ENCODE measurements at places on chromosomes 1 and 21.

DNA sequence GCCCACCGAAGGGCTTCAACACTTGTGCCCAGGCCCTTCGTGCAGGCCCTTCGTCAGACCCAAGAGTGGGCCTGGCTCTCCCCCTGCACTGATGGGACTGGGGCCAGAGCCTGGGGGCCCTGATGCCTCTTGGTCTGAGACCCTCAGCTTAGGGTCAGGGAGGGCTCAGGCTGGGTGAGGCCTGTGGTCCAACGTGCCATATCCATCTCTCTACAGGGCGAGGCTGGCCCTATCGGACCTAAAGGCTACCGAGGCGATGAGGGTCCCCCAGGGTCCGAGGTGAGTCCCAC, 15.6 kb downstream of the COL6A1 start:
- DNase-seq = no peak
- H3K36me3 ChIP-seq = no peaks in the 10 kb centered on the region
- no peak overlapping the region for H3K27ac ChIP-seq
- no peak overlapping the region for H3K4me3 ChIP-seq
- no peaks in the 10 kb centered on the region for H3K4me1 ChIP-seq
- H3K27me3 ChIP-seq = no peaks in the 10 kb centered on the region

GRCh38 chr1:192814805-192815204, 6.0 kb downstream of the RGS2 start:
- no peak for DNase-seq
- no peaks in the 10 kb centered on the region for H3K36me3 ChIP-seq
- no peak overlapping the region for H3K27ac ChIP-seq
- no peak overlapping the region for H3K4me3 ChIP-seq
- H3K27me3 ChIP-seq = no peaks in the 10 kb centered on the region

DNA sequence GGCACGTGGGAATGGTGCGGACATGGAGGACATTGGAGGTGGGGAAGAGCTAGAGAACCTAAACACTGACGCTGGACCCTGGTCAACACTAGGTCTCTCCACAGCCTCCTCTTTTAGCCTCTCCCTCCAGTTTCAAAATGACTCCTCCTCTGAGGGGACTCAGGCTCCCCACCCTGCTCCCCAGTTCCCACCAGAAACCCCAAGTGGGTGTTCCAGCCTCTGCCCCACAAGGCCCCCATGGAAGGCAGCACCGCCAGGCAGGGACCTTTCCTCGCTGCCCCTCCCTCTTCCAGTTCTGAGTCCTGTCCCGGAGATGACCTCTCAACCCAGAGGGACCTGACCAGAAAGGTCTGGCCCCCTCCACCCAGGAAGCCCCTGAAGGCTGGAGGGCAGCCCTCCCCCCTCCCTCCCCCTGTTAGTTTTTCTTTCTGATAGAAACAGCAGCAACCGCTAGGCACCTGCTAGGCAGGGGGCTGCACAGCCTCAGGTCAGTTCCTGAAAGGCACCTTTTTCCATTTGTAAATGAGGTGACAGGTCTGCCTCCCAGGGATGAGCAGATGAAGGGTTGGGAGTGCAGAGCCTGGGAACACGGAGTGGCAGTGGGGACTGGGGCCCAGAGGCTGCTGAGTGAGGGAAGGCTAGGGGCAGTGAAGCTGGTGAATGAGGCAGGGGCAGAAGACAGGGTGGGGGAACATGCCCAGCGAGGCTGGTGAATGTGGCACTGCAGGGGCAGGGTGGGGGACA, 9.3 kb upstream of the ITGB2 start:
- DNase-seq = no peak
- no peaks in the 10 kb centered on the region for H3K27me3 ChIP-seq
- H3K36me3 ChIP-seq = no peaks in the 10 kb centered on the region
- H3K4me3 ChIP-seq = peak overlapping the region; percentile 92
- peak overlapping the region; percentile 82 for H3K27ac ChIP-seq

DNA sequence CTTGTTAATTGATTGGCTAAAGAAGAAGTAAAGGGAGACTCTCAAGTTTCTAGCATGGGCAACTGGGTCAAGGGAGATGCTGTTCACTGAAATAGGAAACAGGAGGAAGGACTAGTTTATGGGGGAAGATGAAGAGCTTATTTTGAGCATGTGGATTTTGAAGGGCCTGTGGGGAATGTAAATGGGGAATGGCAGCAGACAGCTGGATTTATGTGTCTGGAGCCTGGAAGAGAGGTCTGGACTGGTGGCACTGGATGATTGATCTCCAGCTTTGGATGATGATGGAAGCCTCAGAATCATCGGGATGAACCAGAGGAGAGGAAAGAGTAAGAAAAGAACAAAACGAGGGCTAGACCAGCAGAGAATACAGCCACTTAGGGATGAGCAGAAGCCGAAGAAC, 54.9 kb upstream of the ENAH start:
- H3K4me1 ChIP-seq = no peaks in the 10 kb centered on the region
- H3K4me3 ChIP-seq = no peak overlapping the region
- DNase-seq = no peak
- no peak overlapping the region for H3K27ac ChIP-seq
- H3K27me3 ChIP-seq = no peaks in the 10 kb centered on the region
- no peaks in the 10 kb centered on the region for H3K36me3 ChIP-seq

- H3K36me3 ChIP-seq = no peaks in the 10 kb centered on the region
- no peak for DNase-seq
- H3K27me3 ChIP-seq = no peaks in the 10 kb centered on the region
- peak overlapping the region; percentile 85 for H3K4me3 ChIP-seq
Observed at GRCh38 chr1:229252228-229252984, 18.5 kb upstream of the RAB4A start.

- H3K27me3 ChIP-seq = peaks cover 12% of the 10 kb centered on the region
- peak overlapping the region; percentile 77 for H3K4me3 ChIP-seq
- H3K4me1 ChIP-seq = peaks cover 20% of the 10 kb centered on the region
- DNase-seq = peak; percentile 59
- H3K36me3 ChIP-seq = no peaks in the 10 kb centered on the region
Observed at GRCh38 chr1:89781494-89782126, 39.2 kb upstream of the LRRC8D start.

- no peak for DNase-seq
- no peak overlapping the region for H3K27ac ChIP-seq
- H3K27me3 ChIP-seq = peaks cover 31% of the 10 kb centered on the region
- H3K36me3 ChIP-seq = no peaks in the 10 kb centered on the region
- H3K4me3 ChIP-seq = no peak overlapping the region
- peaks cover 1% of the 10 kb centered on the region for H3K4me1 ChIP-seq
Observed at GRCh38 chr1:18778437-18778836, 81.0 kb downstream of the TAS1R2 start.

- no peak overlapping the region for H3K4me3 ChIP-seq
- H3K27ac ChIP-seq = no peak overlapping the region
Observed at GRCh38 chr1:106861110-106861509, 195.4 kb upstream of the PRMT6 start.

DNA sequence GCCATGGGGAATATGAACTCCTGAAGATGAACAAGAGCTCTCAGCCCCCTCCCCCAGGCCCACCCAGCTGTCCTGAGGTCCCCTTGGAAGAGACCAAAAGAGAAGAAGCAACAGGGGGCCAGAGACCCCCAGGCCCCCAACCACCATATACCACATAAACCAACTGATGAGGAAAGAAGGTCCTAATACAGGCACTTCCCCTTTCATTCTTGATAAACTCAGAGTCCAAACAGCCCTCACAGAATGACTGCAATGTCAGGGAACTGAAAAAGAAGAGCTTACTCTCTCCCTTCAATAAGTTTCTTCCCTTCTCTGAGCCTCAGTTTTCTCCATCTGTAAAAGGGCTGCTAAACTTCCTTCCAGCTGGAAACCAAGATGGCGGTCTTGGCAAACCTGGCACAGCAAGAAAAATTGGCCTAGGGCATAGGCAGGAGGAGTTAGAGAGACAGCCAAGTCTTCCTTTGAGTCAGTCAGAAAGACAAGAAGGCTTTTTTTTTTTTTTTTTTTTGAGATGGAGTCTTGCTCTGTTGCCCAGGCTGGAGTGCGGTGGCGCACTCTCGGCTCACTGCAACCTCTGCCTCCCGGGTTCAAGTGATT, 90.5 kb downstream of the VWA5B1 start:
- H3K27ac ChIP-seq = no peak overlapping the region
- no peaks in the 10 kb centered on the region for H3K4me1 ChIP-seq
- H3K4me3 ChIP-seq = no peak overlapping the region

DNA sequence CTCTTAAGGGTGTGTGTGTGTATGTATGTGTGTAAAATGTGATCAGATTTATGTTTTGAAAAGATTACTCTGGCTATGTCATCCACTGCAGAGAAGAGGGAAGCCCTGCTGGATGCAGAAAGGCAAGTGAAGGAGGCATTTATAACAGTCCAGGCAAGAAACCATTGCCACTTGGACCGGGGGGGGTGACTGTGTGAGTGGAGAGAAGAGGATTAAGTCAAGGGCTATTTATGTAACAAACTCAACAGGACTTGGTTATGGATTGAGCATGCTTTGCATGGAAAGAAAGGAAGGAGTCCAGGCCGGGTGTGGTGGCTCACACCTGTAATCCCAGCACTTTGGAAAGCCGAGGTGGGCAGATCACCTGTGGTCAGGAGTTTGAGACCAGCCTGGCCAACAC, 143.0 kb downstream of the URB2 start:
- H3K36me3 ChIP-seq = no peaks in the 10 kb centered on the region
- no peak overlapping the region for H3K27ac ChIP-seq
- H3K27me3 ChIP-seq = peaks cover 24% of the 10 kb centered on the region
- H3K4me1 ChIP-seq = no peaks in the 10 kb centered on the region
